Left colon (tissue), 2 donors: ENCODE measurements at places on chromosomes 16 and 17. TPM values are rescaled to one million over a fixed set of nuclear protein-coding genes. Genes with fewer than 3 reads are reported as not detected.

HBA2 gene
- 14.0 TPM for total RNA-seq

C16orf54 gene
- 1.6 TPM for total RNA-seq

CCL5 gene
- 8.3 TPM for total RNA-seq

SCNN1G gene
- total RNA-seq, result 90.3 TPM

GFAP gene
- total RNA-seq, result 0.37 TPM

EXOSC6 gene
- total RNA-seq, result 15.0 TPM

ZPBP2 gene
- total RNA-seq, result not detected

LDAF1 gene
- 35.1 TPM for total RNA-seq

PYY gene
- total RNA-seq, result 79.7 TPM

SP6 gene
- total RNA-seq, result 4.4 TPM

AIPL1 gene
- total RNA-seq, result not detected

MYH1 gene
- total RNA-seq, result not detected

CIAPIN1 gene
- total RNA-seq, result 72.5 TPM

DNA sequence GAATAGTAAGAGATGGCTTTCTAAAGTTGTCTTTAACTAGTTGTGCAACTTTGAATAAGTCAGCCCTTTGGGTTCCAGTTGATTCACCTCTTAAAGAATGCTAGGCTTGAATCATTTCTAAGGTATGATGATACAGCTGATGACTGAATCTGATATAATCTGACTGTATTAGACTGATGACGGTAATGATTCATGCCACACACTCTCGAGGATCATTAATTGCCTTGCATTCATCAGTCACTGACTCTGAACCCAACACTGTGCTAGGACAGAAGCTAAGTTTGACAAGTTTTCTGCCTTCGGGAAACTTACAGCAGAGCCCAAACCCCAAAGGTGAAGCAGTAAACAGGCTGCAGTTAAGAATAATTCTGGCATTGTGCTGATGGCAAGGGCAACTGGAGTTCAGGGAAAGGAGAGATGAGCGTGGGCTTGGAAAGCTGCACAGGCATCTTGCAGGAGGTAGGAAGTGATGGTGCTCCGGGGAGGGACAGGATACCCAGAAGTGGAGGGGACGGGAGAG, 25.8 kb downstream of the ASIC2 start:
- DNase-seq, result no peak

DNA sequence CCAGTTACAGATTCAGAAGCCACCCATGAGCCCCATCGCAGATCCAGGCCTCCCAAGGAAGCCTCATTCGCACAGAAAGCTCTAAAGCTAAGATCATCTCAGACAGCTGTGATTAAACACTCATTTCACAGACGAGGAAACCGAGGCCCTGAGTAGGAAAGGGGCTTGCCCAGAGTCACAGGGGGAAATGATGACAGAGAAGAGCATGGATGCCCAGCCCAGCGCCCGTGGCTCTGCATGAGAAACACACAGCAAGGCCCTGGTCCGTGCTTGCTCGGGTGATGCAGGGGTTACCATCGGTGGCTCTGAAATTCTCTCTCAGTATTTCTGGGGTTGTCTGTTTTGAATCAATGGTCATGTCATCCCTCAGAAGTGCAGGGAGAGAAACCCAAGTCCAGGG, 109.6 kb downstream of the C16orf78 start:
- no peak for DNase-seq

- DNase-seq, result peak; percentile 52
These were observed 587 bp upstream of the CDK5R1 start for GRCh38 chr17:32486111-32486700.

- DNase-seq, result no peak
These were observed 634.6 kb upstream of the SOX9 start for GRCh38 chr17:71486261-71486660.

DNA sequence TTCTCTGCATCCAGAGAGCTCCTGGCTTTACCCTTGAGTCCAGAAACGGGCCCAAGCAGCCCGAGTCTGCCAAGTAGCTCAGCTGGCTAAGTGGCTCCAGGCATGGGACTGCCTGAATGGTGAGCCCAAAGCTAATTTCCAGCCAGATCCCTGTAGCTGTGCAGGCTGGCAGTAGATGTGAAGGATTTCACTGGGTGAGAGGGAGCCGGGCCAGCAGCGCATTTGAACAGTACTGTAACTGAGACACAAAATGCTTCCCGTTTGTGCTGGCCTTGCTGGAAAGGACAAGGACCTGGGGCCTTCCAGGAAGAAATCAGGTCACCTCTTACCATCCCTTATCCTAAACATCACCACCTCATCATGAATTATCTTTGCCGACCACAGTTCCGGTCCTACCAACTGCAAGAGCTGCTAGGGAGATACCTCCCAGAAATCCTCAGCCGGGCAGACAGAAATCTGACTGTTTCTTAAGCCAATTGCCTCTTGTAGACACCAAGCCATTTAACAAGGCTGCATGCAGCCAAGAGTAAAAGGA, 3.7 kb downstream of the TIMP2 start:
- DNase-seq, result peak; percentile 52

DNA sequence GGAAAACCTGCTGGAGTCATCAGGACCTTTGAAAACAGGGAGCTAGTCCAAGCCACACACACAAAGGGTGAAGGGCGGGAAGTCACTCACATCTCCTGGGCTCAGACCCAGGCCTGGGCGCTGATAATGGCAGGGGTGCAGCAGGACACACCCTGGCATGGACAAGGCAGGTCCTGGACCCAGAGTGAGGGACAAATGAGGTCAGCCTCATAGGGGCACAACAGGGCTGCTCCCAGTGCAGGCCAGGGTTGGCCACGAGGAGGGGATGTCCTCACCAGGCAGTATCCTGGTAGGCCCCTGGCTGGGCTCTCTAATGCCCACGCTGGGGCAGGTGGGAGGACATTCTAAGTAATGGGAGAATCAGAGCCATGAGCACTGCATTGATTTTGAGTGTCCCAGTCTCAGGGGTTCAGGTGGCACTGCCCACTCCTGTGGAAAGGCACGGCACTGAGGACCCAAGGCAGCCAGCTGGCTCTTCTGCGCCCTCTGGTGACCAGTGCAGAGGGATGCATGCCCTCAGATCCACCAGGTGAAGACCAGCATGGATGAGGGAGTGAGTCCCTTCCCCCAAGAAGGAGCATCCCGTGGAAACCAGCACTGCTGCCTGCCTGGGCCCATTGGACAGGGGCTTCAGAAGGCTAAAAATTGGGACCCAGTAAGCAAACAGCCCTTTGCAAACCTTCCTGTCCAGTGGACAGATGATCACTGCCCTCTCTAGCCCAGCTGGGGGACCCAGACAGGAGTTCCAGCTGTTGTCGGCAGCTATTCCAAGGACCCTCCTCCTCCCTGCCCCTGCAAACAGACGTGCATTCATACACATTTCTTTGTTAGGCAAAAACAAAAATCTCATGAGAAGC, 23.4 kb upstream of the SREBF1 start:
- peak; percentile 43 for DNase-seq

GRCh38 chr16:87207509-87207908, 109.7 kb downstream of the C16orf95 start:
- DNase-seq, result no peak

DNA sequence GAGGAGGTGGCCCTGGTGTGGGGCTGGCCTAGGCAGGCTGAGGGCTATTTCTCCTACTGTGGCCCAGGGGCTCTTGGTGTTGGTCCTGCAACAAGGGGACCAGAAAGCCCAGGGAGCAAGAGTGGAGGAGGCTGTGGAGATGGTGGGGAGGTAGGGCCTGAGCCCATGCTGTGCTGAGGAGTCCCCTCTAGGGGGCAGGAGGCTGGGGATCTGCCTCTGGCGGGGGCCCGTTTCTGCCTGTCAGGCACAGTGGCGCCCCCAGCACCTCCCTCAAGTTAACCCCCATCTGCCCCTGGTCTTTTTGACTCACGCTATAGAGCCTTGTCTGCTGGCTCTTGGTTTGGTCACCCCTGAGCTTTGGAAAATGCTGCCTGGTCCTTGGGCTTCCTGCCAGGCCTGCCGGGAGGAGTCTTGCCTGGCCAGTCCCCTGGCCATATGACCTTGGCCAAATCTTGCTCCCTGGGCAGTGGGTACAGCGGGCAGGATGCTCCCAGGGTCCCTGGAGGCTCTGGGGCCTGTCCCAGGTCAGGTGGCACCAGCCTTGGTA, 5.9 kb downstream of the BAIAP2 start:
- DNase-seq, result no peak

GRCh38 chr17:39845052-39845846, 18.9 kb downstream of the IKZF3 start:
- DNase-seq, result no peak

DNA sequence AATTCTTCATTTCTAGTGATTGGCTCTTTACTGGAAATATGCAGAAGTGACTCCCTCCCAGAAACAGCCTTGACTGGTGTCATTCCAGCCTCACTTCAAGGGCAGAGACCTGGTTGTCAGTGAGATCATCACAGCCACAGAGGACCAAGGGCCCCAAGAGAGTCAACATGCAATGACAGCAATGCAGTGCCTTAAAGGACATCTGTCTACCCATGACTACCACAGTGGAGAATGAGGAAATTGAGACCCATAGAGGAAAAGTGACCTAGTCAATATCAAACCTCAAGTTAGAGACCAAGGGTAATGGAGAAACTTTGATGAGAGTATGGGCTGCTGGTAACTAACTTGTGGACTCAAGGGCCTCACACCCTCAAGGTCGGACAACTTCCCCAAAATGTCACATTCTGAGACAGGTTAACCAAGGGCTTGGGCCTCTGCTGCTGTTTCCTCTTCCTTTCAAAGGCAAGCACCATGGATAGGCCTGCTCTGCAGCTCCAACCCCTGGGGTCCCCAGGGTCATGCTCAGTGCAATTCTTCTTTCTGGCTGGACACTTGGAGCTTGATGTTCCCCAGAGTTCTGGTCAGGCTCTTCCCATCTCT, 11.3 kb downstream of the NOG start:
- DNase-seq, result no peak

DNA sequence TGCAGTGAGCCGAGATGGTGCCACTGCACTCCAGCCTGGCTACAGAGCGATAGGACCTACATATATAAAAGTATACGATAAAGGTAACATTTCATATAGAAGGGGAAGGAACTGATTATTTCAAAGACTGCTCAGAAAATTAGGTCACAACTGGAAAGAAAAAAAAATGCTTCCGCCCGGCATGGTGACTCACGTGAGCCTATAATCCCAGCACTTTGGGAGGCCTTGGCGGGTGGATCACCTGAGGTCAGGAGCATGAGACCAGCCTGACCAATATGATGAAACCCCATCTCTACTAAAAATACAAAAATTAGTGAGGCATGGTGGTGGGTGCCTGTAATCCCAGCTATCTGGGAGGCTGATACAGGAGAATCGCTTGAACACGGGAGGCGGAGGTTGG, 7.8 kb downstream of the TEX14 start:
- no peak for DNase-seq

DNA sequence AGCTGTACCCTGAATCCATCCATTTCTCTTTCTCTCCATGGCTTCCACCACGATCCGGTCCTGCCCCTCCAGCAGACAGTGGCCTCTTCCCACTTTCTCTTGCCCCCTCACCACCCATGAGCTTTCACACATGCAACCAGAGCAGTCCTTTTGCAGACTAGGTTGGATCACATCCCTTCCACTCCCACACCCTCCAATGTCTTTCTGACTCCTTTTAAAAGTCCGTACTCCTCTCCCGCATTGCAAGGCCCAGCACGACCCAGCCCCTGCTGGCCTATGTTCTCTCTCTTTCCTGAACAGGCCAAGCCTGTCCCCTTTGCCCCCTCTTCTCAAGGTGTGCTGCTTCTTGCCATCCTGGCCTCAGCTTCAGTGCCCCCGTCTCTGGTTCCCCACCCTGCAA, 22.5 kb upstream of the DNAI2 start:
- no peak for DNase-seq

DNA sequence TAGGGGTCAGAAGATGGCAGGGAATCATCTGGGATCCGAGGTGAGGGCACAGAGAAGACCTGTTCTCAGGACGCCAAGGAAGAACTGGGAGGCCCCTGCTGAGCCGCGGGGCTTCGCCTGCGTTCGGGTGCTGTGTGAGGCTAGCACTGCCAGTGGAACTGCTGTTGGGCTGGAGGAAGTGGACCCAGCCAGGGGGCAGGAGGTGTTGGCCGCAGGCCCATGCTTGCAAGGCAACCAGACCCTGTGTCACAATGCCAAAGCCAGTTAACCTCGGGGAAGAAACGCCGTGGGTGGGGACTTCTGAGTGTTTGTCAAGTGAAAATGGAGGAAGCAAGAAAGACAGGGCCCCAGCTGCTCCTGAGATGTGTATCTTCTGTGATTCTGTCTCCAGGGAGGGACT, 185.5 kb downstream of the LGALS9B start:
- DNase-seq, result peak; percentile 11

GRCh38 chr16:2715064-2715463, 5.0 kb downstream of the PRSS27 start:
- no peak for DNase-seq

DNA sequence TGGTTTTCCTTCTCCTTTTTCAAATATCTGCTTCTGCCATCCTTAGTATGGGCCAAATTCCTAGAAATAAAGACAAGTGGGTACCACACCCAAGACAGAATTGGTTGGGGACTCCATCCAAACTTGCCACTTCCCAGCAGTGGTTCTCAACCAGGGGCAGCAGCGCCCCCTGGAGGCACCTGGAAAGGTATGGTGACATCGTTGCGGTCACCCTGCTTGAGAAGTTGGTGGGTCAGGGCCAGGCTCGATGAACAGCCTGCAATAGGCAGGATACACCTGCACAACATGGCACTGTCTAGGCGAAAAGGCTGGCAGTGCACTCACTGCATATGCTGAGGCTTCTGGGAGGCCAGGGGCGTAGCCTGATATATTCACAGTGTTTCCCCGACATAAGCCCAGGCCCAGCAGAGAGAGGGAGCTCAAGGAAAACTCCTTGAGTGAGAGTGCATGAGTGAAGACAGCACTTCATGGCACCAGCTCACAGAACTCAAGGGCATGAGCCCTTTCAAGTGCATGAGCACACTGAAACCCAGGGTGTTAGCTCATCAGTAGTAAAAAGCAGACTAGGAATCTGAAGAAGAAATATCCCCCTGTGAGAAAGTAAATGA, 57.7 kb downstream of the CMC2 start:
- DNase-seq, result no peak

GRCh38 chr17:68955181-68955841, at the start of gene ABCA8:
TSS of gene ABCA8 (minus strand) at chr17:68955392. CDS start at chr17:68942034, 13,358 bp downstream.
- DNase-seq, result no peak

- peak; percentile 74 for DNase-seq
These were observed 302.9 kb downstream of the CPPED1 start for GRCh38 chr16:12500771-12501170.

DNA sequence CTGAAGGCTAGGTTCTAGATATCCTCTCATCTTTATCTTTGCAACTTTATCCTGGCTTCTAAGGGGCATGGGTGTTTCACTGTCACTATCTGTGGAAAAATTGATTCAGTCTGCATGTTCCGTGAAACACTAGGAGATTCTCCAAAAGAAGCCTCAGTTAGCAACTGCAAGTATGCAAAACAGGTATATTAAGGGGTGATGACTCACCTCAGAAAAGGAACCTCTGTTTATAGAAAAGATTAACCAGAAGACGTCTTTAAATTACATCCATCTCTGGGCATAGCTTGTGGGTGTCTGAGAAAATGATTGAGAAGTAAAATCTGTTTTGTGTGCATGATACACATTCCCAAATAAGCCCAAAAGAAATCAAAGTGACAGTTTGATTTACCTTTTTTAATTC, 353.8 kb upstream of the HSBP1 start:
- DNase-seq, result no peak

GRCh38 chr17:7222093-7222971, 2.6 kb downstream of the ACADVL start:
- no peak for DNase-seq
